ENCODE measurements at places on chromosomes 5 and 9.

GRCh38 chr9:34575862-34576596 is 13.5 kb downstream of the CNTFR start:
- no peak for DNase-seq

GRCh38 chr5:139133282-139133681 is 64.9 kb downstream of the SIL1 start:
- DNase-seq, result no peak

DNA sequence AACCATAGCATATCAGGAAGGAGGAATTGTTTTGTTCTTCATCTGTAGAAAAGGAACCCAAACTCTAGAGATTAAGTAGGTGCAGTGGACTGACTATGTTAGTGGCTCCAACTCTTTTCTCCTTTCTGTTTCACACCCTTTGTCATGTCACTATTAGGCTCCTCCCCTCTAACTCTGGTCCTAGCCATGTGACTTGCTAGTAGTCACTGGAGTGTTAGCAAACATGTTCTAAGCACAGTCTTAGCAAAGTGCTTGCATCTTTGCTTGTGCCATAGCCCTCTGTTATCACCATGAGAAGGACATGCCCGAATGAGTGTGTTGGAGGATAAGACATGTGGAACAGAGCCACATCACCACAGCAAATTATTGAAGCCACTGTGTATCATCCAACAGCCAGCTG is 55.4 kb upstream of the PPP3R2 start:
- DNase-seq, result no peak

GRCh38 chr9:112618385-112619009 is 99.4 kb downstream of the INIP start:
- no peak for DNase-seq

DNA sequence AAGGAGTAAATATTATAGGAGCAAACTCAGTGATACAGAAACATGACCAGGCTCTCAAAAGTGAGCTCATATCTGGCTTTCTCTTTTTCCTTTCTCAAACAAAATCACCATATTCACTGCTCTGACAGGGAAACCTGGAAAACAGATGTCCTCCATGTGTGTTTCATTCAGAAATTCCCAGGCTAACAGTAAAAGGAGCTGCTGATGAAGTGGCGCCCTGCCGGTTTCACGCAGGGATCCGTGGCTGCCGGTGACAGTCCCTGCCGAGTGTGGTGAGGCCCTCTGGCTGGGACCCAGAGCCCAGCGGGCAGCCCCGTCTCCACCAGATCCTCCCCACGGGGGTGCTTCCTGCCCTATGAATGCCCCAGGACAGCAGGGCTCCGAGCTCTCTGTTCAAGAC is 208.1 kb downstream of the GNA14 start:
- DNase-seq, result peak; percentile 60

GRCh38 chr5:30401479-30402058 is 791.9 kb upstream of the CDH6 start:
- peak; percentile 4 for DNase-seq

DNA sequence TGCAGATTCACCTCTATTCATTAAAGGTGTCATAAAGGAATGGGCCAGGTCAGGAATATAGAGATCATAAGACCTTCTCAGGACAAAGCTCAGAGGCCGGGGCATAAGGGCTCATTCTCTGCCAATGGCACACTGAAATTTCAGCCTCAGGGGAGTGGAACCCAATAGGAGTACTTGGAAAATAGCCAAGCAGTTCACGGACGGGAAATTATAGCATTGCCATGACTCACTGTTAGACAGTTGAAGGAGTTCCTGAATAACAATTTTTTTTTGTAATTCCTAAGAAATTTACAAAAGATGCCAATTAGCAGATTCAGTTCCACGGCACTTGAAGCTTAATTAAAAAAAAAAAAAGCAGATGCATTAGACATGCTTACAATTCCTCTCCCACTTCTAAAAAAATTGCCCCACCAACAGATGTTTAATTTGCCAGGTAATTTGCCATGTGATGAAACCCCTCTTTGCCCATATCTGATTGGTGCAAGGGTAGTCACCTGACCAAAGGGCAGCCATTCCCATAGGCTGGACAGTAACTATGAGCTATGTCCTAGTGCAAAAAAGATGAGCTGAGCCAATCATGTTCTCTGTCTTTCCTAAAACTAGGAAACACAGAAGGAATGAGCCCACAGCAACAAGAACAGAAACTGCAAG is 58.6 kb downstream of the PTCD2 start:
- peak; percentile 23 for DNase-seq

GRCh38 chr9:87648606-87649005 is 77.3 kb upstream of the CTSL start:
- DNase-seq, result no peak

DNA sequence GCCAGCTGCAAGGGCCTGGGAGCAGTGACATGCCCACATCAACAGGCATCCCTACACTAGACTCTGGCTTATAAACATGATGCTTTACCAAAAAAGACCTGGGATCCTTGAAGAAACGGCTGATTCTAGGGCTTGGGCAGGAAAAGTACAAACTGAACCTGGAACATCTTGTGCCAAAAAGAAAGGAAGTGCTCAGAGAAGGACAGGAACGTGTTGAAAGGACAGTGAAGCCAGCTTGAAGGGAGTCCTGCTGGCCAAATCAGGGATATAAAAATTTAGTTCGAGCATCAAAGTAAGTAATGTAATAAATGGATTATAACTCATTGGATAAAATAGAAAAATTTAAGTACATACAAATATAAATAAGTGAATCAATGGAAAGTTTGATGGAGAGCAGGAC is 58.1 kb downstream of the ALDH7A1 start:
- no peak for DNase-seq

DNA sequence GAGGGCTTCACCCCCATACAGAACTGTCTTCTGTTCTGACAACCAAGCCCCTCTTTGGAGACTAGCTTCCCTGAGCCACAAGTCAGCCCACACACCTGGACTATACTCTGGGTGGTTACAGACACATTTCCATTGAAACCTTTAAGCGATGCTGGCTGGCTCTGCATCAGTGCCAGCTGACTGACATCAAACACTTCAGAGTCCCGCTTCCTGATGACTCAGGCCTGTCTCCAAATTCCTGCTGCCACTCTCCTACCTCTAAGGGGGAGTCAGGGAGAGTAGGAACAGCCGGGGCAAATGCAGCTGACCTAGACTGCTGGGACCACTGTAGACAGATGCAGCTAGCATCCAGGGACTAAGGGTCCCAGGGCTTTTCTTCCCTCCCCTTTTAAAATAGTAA is 59.4 kb downstream of the SIL1 start:
- DNase-seq, result no peak

DNA sequence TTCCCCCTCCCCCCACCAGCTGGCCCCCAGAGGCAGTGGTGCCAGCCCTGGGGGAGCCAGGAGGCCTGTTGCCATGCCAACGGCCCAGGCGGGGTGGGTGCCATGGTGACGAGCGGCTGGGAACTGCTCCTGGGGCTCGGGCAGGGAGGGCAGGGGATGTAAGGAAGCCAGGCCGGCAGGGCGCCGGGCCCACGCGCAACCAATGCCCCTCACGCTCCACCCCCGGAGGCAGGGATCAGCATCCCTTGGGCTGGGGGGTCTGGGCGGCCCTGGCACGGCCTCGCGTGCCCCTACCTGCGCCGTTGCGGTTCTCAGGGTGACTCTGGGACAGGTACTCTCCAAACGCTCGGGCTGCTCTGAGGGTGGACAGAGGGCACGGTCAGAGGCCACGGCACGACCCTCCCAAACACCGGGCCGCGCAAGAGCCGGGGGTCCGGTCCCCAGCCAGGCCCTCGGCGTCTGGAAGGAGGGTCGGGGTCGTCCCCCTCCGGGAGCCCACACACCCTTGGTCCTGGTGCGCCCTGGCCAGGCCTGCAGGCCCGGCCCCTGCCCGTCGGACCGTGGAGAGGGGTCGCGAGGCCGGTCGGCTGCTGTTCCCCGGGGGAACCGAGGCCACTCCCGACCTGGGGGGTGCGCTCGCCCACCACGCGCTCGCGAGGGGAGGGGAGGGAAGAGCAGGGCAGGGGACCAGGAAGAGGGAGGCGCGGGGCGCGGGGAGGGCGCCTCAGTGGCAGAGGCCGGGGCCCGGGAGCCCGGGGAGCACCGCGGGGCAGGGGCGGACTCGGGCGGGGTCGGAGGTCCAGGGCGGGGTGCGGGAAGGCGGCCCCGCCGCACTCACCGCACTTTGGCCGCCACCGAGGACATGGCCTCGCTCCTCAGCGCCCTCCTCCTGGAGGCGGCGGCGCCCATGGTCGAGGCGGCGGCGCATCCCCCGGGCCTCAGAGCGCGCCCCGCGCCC is 661 bp downstream of the NSMF start:
- no peak for DNase-seq

GRCh38 chr9:105318729-105319191 is 74.3 kb downstream of the SLC44A1 start:
- DNase-seq, result no peak

DNA sequence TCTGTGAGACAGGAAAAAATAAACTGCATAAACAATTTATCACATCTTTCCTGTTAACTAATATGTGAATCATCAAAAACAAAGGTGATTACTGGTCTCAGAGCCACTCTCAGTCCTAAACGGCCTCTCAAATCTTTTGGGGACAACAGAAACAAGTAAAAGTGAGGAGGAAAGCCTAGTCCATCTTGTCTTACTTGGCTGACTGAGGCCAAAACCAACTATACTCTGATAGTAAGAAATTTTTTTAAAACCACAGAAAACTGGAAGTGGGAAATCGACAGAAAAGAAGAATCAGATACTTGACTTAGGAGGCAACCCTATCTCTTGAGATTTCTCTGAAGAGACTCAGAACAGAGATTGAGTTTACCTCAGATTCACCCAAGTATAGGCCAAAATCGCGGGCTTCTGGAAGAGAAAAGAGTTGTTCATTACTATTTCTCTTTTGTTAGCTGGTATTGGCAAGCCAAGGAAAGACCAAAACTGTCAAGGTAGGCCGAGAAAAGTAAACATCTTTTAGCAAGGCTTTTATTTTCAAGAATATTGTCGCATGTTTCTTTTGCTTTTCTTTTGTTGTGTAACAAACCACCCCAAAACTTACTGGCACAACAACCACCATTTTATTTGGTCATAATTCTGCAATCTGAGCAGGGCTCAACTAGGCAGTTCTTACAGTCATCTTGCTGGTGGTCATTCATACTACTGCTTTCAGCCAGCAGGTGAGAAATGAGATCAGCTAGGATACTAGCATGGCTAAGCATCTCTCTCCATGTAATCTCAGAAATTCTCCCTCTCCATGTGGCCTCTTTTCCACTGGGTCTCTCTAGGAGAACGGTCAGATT is 46.1 kb downstream of the RFX3 start:
- no peak for DNase-seq

DNA sequence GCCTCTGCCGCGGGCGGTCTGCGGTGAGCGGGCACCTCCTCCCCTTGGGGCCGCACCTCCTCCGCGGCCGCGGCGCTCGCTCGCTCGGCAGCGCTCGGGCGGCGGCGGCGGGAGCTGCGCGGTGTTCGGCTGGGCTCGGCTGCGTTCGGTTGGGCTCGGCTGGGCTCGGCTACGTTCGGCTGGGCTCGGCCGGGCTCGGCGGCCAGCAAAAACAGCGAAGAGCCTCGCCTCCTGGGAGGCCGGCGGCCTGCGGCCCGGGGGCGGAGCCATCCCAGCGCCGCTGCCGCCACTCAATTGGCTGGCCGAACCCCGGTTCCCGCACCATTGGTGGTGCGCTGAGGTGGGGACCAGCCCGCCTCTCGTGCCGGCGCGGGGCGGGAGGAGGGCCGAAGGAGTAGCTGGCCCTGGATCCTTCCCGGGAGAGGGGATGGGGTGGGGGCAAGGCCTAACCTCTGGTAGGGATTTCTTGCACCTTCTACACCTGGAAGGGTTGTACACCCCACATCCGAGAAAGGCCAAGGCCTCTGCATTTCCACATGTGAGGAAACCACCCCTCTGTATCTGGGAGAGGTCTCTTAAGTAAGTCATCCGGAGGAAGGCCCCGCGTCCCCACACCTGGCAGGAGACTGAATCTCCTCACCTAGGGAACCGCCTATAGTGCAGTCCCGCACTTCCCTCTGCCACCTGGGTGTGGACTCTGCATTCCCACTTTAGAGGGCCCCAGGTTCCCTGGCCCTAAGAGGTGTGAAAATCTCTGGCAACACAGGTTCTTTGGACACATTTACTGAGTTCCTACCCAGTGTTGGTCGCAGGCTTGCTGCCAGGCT is at the start of gene ENHO:
TSS of gene ENHO (minus strand) at position 20 of the 827 bp plus-strand sequence. CDS start 1,295 bp downstream, outside the sequence.
- peak; percentile 99 for DNase-seq

DNA sequence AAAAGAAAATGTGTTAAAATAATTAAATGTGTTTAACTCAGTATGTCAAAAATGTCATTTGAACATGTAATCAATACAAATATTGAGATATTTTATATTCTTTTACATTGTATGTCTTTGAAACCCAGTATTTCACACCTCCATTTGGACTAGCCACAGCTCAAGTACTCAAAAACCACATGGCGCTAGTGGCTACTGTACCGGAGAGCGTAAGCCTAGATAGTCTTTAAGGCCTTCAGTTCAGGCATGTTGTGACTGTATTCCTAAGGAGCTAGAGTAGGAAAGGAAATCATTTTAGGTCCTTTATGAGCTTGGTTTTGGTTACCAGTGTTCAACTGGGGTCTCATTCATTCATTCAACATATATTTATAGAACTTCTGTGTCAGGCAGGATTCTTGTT is 12.8 kb downstream of the FBXW2 start:
- DNase-seq, result no peak

DNA sequence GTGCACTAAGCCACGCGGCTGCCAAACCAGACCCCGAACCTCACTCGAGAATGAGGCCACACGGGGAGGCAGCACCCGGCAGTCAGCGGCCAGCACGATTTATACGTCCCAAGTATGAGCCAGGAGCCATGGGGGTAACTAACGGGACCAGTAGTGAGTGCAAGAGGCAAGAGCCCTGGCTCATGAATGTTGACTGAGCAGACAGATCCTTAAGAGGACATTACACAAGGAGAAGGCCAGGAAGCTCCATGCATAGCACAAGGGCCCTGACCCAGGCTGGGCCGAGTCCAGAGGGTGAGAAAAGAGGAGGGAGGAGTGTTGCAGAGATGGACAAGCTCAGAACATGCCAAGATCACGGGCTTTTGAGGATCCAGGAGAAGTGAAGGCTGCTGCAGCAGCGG is 58.6 kb upstream of the PHYKPL start:
- no peak for DNase-seq

GRCh38 chr5:153552886-153553285 is 62.4 kb downstream of the GRIA1 start:
- no peak for DNase-seq

- DNase-seq, result no peak
These were observed 460.4 kb upstream of the RORB start for GRCh38 chr9:74036549-74037231.

DNA sequence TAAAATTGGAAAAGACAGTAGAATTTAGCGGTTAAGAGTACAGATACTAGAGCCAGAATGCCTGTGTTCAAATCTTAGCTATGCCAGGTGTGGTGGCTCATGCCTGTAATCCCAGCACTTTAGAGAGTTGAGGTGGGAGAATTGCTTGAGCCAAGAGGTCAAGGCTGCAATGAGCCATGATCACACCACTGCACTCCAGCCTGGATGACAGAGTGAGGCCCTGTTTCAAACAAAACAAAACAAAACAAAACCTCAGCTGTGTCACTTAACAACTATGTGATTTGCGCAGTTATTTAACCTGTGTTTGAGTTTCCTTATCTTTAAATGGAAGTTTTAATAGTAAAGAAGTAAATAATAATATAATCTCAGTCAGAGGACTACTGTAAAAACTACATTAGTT is 68.3 kb downstream of the TBCA start:
- no peak for DNase-seq
